ENCODE measurements at places on chromosomes 4 and X.

DNA sequence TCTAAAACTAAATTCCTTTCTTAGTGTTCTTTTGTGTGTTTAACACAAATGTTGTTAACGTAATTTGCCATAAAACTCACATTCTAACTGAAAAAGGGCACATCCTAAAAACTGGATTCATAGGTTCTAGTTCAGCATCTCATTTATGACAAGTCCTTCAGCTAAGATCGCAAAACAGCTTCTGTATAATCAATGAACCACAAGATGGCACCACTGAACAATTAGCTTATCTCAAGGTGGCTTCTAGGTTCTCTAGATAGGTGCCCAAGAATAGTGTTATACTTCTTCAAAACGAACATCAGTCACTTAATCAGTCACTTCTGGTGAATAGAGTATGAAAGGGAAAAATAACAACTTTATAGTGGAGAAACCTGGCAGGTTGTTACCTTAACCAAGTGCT, 54.3 kb downstream of the NRK start:
- DNase-seq, result no peak

- DNase-seq, result no peak
These were observed 8.7 kb downstream of the HNRNPH2 start for GRCh38 chrX:101416691-101417090.

DNA sequence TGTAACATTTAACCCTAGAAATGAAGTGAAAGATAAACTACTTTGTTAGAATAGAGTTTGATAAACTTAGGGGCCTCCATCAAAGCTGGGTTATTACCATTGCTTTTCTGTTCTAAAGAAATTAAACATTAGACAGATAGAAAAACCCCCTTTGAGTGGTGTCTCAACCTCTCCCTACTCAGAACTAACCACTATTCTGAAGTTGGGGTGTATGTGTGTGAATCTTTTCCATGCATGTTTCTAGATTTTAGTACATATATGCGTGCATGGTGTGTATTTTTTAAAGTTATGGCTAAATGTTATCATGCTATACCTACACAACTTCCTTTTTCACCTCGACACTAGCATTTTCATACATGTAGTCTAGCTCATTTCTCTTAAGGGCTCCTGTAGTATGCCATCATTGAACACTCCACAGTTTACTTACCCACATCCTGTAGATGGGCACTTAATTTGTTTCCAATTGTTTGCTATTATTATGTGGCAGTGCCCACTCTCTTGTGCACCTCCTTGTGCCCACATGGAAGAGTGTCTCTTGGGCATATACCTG, 25.7 kb downstream of the GEMIN8 start:
- DNase-seq, result no peak

- DNase-seq, result no peak
These were observed 61.8 kb downstream of the VMA21 start for GRCh38 chrX:151458824-151459223.

- no peak for DNase-seq
These were observed at the start of gene STK32B for GRCh38 chr4:5051278-5052203. TSS of gene STK32B (plus strand) at chr4:5051480.

DNA sequence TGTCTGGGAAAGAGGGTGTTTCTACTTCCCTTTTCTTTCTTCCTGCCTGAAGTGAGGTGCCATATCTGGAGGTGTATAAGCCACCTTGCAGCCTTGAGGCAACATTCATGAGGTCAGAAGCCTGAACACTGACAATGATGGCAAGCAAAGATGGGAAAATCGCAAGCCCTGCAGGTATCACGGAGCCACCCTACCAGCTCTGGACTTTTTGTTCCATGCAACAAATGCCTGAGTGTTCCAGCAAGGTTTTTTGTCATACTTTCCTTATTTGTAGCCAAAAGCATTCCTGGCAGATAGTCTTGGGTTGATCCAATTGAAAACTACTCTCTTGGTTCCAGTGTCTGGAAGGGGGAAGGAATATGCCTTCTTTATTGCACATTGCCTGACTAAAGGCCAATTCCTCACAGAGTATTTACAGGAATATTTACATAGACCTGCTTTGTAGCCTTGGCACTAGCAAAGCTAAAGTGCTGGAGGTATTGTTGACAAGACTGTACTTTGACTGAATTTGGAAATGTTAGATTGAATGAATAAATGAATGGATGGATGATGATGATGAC, 14.4 kb upstream of the SOD3 start:
- DNase-seq, result no peak

GRCh38 chrX:133258481-133258880, 40.3 kb upstream of the TFDP3 start:
- no peak for DNase-seq

DNA sequence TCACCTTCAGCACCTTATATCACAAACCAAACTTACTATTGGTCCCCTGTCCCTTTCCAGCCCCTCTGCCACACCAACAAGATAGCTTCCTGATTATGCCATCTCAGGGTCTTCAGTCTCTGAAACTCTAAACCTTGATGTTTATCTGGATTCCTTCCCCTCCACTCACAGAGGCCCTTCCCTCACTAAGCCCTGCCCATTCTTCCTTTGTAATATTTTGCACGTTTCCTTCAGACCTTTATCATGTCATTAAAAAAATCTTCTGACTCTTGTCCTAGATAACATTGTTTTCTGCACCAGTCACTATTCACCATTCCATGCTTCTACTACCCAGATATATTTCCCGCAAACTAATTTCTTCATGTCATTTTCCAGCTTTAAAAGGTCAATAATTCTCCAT, 17.7 kb upstream of the CEP135 start:
- DNase-seq, result no peak

GRCh38 chr4:186342582-186342981, 76.6 kb downstream of the F11 start:
- DNase-seq, result no peak

DNA sequence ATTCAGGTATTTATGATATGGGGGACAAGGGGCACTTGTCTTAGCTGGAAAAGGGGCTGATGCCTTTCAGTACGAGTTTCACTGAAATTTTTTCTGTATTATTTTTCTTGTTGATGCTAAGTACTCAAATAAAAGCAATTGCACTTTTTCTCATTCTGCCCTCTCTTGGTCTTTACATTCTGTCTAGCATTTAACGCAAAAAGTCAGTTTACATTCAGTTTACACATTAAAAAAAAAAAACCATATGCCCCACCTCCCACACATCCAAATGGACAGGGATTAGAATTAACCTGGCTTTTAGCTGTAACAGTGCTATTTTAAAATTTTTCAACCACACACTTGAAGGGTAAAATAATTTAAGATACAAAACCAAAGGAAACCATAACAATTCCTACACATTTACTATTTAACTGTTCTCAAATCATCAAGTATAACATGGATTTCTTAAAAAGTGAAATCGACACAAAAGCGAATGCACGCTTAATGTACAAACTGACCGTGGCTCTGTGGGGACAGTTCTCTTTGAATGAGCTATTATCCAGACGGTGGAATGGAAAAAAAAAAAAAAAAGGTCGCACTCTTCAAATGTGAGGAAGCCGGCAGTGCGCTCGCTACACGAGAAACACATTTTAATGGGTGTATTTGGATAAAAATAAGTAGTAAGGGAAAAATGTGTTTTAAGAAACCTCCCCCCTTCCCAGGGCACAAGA, 1.4 kb downstream of the AMMECR1 start:
- no peak for DNase-seq

GRCh38 chr4:33780952-33781791, 2463.1 kb downstream of the ARAP2 start:
- no peak for DNase-seq

GRCh38 chr4:1130316-1131186, 17.2 kb upstream of the RNF212 start:
- DNase-seq, result peak; percentile 55

- no peak for DNase-seq
These were observed 175.8 kb downstream of the QDPR start for GRCh38 chr4:17336069-17336468.

DNA sequence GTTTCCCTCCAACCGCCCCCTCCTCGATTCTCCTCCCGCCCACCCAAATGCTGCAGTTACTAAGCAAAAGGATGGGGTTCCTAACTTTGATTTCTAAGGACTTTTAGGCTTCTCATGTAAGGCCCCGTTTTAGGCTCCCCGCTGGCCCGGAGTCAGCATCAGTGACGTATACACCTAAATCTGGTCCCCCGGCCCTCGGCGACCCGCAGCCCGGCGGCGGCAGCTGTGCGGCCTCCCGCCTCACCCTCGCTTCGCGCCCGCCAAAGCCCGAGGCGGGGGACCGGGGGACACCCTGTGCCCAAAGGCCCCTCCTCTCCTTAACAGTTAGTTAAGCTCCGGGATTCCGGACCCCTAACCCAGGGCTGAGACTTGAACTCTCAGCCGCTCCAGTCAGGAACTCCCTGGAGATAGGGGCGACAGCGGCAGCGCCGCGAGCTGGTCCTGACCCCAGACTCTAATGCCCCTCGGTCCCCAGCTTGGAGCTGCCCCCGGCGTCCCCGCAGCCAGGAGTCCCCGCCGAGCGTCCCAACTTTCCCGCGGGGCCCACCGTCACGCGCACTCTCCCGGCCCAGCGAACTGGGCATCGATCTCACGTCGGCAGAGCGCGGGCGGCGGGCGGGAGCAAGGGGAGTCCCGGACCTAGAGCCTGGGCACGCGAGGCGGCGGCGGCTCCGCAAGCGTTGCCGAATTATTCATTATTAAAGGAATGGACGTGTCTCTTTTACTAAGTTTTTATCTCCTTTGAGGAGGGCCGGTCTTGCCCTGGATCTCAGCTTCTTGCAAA, 1.5 kb upstream of the NR3C2 start:
- DNase-seq, result peak; percentile 1

DNA sequence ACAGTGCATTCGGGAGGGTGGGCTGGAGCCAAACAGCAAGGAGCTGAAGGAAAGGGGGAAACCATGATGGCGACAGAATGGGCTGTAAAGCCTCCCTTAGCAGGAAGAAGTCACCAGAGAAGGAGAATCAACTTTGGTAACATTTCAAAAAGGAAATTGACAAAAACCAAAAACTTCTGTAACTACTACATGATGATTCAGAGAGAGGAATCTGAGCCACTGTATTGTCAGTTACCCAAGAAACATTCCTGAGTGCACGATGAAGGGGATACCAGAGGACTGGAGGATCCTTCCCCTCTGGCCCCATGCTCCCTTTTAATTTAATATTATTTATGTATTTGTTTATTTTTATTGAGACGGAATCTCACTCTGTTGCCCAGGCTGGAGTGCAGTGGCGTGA, 26.3 kb downstream of the PDHA1 start:
- no peak for DNase-seq

DNA sequence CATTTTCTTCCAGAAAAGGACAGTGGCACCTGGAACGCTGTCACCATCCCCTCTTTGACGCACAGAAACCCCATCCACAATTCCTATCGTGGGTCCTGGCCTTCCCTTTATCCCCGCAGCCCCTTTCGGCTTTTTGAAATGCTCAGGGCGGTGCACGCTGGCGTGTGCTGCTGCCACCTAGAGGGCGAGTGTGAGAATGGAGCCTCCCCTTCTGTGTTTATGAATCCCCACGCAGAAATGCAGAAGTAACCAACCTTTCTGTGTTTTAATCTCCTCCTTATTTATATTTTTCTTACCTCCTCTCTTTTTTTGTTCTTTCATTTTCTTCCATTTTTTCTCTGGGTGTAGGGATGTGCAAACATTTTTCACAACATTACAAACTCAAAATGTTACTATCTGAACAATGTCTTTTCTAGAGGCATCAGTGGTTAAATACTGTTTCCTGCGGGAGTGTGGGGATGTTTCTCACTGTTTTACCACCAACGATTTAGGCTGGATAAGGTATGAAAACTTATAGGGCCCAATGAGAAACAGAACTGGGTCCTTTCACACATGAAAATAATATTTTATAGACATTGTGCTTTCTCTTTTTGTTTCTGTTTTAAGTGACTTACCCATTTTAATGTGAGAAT, 50.0 kb downstream of the TMA16 start:
- peak; percentile 25 for DNase-seq

GRCh38 chr4:72186714-72187113, 154.9 kb downstream of the NPFFR2 start:
- no peak for DNase-seq

- no peak for DNase-seq
These were observed 163.9 kb upstream of the NOCT start for GRCh38 chr4:138851391-138852335.

- no peak for DNase-seq
These were observed 68.6 kb downstream of the CHST7 start for GRCh38 chrX:46642145-46642544.

DNA sequence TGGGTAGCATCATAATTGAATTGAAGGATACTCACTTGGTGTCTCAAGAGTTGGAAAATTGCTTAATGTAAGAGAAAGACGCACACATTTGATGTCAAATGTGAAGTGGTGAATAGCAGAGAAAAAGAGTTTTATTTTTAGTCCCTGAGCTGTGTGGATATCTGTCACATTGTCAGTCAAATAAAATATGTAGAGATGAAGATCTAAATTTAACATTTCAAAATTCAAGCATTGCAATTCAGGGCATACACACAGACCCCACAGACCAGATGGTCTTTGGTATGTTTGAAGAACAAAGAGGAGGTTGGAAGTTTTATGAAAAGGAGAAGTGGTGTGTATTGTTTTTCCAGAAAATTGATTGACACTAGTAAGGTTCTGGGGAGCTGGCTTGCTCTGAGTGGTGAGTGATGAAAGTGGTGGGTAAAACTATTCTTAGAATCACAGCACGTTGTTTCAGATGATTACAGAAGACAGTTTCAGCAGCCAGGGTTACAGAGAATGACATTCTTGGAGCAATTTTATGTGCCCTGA, 44.9 kb upstream of the BBS12 start:
- no peak for DNase-seq

DNA sequence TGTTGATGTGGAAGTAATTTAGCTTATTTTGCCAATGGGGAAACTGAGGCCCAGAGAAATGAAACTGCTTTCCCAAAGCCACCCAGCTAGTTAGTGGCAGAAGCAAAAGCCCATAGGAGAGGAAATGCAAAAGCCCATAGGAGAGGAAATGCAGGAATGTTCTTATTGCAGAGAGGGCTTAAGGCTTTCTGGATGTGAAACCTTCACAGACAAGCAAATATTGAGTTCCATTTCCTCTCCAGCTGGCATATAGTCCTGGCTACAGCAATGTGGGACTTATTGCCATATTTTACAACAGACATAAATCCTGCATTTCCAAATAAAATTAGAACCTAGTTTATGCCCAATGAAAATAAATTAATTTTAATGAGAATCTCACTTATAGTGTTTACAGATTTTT, 69.7 kb downstream of the TMEM154 start:
- DNase-seq, result no peak

DNA sequence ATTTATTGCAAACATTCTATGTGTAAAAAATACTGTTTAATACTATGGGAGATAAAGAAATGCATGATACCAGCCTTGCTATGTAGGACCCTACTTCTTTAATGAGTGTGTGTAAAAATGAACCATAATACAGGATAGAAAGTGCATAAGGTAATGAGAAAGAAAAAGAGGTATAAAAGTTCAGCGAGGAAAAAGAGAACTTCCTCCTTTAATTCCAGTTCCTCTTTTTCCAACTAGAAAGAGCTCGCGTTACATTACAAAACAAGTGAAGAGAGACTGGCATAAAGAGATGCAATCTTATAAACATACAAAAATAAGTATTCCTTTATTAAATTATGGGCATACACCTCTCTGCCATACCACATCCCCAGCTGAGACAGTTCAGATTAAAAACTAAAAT, 77.4 kb downstream of the ANKRD17 start:
- DNase-seq, result no peak

GRCh38 chr4:123671636-123672404, 275.2 kb downstream of the SPRY1 start:
- no peak for DNase-seq

- no peak for DNase-seq
These were observed 300.1 kb downstream of the SPRY1 start for GRCh38 chr4:123696687-123697086.
